ENCODE measurements at places on chromosomes 13 and 19.

DNA sequence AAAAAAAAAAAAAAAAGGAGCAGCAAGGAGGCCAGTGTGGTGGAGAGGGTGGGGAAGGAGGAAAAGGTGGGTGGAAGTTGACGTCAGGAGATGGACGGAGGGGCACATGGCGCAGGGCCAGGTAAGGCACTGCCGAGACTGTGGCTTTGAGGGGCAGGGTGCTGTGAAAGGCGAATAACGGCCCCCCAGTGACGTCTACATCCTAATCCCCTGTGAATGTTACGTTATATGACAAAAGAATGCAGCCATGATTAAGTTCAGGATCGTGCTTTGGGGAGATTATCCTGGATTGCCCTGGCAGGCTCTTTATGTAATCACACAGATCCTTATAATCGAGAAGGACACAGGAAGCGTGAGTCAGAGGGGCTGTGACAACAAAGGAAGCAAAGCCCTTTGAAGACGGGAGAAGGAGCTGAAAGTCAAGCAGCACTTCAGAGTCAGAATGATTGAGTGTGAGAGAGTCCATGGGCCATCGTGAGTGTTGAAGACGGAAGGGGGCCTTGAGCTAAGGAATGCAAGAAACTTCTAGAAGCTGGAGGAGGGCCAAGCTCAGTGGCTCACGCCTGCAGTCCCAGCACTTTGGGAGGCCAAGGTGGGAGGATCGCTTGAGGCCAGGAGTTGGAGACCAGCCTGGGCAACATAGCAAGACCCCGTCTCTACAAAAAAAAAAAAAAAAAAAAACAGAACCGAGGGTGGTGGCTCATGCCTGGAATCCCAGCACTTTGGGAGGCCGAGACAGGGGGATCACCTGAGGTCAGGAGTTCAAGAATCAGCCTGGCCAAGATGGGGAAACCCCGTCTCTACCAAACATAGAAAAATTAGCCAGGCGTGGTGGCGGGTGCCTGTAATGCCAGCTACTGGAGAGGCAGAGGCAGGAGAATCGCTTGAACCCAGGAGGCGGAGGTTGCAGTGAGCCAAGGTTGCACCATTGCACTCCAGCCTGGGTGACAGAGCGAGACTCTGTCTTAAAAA is 13.8 kb upstream of the CEACAM16 start:
- DNase-seq = no peak

DNA sequence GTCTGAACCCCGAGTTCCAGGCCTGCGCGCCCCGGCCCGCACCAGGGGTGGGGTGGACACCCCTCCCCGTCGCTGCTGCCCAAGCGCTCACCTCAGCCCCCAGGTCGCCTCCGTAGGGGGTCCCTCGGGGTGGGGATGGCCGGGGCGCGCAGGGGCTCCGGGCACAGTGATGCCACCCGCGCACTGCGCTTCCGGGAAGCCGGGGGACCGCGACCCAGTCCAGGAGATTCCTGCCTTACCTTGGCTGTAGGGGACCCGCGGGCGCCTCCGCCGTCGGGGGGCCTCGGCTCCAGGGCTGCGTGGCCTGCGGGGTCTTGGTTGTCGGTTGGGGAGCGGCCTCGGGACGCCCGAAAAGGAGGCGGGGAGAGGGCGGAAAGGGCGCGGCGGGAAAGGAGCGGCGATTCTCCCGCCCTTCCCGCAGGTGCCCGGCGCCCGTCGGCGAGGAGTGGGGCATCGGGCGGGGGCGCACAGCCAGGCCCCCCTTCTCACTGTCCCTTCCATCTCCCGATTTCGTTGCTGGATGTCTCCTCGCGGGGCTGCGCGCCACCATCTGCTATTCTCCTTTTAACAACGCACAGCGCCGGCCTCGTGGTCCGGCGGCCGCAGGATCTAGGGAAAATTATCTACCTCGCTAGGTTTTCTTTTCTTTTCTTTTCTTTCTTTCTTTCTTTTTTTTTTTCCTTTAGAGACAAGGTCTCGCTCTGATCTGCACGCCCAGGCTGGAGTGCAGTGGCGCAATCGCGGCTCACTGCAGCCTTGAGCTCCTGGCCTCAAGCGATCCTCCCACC is at the start of gene KEAP1:
Gene KEAP1, minus strand, starts transcription at position 355 of the 788 bp plus-strand sequence. CDS start 3,323 bp downstream, outside the sequence.
- no peak for DNase-seq

DNA sequence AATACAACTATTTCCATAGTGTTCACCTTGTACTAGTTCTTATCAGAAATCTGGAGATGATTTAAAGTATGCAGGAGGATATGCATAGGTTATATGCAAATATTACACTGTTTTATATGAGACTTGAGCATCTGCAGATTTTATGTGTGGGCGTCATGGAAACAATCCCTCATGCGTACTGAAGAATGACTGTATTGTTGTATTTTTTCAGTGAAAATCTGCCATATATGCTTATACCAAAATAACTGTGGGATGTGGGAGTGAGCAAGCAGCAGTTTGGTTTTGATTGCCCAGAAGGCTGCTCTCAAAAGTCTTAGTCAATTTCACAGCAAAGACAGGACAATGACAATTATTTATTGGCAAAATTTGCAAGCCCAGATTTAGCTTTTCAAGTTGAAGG is 238.8 kb upstream of the PCDH20 start:
- no peak for DNase-seq

DNA sequence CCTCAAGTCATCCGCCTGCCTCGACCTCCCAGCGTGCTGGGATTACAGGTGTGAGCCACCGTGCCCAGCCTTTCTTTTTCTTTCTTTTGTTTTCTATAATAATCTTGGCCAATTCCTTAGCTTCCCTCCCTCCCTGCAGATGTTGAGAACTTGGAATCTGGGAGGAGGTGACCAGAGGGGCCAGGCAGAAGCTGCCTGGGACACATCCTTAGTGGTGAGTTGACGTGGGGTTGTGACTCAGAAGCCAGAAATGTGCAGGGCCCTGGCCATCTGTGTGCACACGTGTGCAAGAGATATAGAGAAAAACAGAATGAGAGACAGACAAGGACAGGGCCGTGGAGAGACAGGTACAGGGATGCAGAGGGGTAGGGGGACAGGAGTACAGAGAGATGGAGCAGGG is 154.3 kb downstream of the SIPA1L3 start:
- no peak for DNase-seq

- DNase-seq = no peak
Observed at GRCh38 chr13:70363991-70364390, 255.7 kb upstream of the KLHL1 start.

- no peak for DNase-seq
Observed at GRCh38 chr19:39645800-39646411, 9.8 kb upstream of the LGALS16 start.

- no peak for DNase-seq
Observed at GRCh38 chr19:7349961-7350711, 1.4 kb downstream of the ARHGEF18 start.

GRCh38 chr19:38667661-38668171 is 20.3 kb downstream of the ACTN4 start:
- DNase-seq = no peak

DNA sequence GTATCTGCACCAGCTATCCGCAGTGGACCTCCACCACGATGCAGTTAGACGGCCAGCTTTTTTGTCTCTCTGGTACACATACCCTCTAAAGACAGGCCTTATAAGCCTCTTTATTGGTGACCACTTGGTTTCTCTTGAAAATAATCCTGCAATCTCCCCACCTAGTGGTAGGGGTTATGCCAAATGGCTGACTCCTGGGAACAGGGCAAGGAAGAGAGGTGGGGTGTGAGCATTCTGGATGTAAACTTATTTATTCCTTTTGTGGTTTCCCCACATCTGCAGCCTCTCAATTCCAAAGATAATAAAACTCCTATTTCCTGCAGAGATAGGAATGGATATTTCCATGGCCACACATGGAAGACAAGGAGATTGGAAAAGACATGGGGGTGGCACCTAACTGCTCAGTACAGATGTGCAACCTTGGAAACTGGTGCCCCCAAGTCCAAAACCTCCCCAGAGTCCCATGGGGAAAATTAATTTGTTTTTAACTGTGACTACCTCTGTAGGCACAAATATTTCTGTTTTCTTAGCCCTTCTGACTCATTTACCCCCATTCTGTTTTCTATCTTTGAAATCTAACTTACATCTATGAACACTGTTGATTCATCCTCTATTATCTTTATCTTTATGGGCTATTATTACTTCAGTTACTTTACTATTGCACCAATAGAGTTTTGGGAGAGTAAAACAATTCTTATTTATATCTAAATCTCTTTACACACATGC is 112.7 kb upstream of the TSHZ3 start:
- DNase-seq = no peak

DNA sequence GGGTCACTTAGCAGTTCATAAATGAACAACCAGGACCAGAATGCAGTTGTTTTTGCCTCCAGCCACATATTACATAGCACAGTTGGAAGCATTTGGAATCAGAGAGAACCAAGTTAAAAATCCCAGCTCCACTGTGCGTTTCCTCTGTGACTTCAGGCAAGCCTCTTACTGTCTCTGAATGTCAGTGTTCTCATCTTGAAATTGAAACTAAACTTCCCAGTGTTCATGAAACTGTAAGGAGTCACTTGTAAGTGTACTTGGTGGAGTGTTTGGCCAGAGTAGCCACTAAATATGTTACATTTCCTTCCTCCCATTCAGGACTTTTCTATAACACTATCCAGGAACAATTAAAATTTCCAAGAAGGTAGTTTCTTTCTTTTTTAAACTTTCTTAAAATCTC is 276.8 kb downstream of the KCNRG start:
- DNase-seq = no peak

- DNase-seq = peak; percentile 28
Observed at GRCh38 chr19:12194827-12195731, 32.2 kb downstream of the ZNF136 start.

- no peak for DNase-seq
Observed at GRCh38 chr13:46577696-46578589, 25.0 kb downstream of the LRCH1 start.

- peak; percentile 64 for DNase-seq
Observed at GRCh38 chr19:51097166-51097738, 11.0 kb downstream of the CTU1 start.

Measured in activated CD8-positive, alpha-beta memory T cell treated with anti-CD3 and anti-CD28 coated beads for 1 hour (primary cell).